ENCODE measurements at places on chromosomes 4 and X.

DNA sequence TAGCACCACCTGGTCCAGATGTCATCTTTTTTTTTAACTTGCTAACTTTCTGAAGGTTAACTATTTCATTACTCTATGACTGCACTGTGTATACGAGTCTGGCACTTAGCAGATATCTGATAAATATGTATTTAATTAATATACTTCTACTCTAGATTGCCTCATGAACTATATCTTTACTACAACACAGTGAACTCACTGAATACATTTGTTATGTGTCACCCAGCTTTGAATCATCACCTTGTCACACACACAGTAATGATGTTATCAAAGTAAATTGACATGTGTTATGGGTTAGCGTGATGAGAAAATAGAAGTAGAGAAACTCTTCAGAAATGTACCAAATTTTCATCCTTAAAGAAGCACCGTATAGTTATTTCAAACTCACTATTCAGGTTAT, 419.3 kb upstream of the ADGRL3 start:
- no peak for DNase-seq

- no peak for DNase-seq
Observed at GRCh38 chrX:133923113-133923512, 62.3 kb downstream of the GPC3 start.

GRCh38 chr4:53752124-53752523, 160.8 kb upstream of the LNX1 start:
- no peak for DNase-seq

GRCh38 chr4:169225812-169226211, 44.9 kb downstream of the SH3RF1 start:
- DNase-seq, result no peak

DNA sequence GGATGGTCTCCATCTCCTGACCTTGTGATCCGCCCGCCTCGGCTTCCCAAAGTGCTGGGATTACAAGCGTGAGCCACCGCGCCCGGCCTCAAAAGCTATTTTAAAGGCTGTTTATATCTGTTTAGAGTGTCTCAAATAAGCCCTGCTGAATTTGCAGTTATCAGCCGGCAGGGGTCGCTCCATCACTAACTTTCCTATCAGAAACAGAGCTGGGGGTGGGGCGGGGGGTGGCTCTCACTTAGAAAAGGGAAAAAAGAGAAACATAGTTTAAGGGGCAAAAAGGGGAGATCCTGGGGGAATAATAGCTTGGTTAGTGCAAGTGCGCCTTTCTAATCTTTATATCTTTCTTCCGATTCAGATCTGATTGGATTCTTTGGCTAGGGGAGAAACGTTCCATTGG, 450.7 kb downstream of the UBE2NL start:
- no peak for DNase-seq
